ENCODE measurements at places on chromosomes 13 and 19.

GRCh38 chr13:47038188-47038587, 141.3 kb upstream of the HTR2A start:
- H3K27ac ChIP-seq: no peak overlapping the region
- no peaks in the 10 kb centered on the region for H3K27me3 ChIP-seq
- peaks cover 35% of the 10 kb centered on the region for H3K4me1 ChIP-seq
- no peak overlapping the region for H3K4me3 ChIP-seq
- DNase-seq: no peak
- no peaks in the 10 kb centered on the region for H3K36me3 ChIP-seq

DNA sequence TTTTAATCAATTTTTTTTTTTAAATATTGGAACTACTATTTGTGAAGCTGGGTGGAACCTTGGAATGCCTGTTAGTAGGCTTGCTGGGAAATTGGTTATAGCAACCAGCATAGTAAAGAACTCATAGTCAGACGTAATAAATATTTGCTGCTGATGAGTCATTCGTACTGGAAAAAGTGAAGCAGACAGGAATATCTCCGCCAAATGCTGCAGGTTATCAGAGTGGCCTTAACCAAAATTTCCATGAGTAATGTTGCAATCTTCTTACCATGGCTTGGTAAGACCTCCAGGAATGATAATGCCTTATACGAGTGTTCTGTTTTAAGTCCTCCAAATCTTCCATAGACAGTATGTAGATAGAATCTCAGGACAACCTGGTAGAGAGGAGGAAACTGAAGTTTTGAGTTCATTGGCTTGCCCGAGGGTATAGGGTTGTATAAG, 34.2 kb downstream of the MBNL2 start:
- peaks cover 3% of the 10 kb centered on the region for H3K27me3 ChIP-seq
- peak; percentile 95 for DNase-seq
- peaks cover 80% of the 10 kb centered on the region for H3K4me1 ChIP-seq
- H3K4me3 ChIP-seq: peak overlapping the region; percentile 80
- peak overlapping the region; percentile 100 for H3K27ac ChIP-seq
- H3K36me3 ChIP-seq: peaks cover 38% of the 10 kb centered on the region

DNA sequence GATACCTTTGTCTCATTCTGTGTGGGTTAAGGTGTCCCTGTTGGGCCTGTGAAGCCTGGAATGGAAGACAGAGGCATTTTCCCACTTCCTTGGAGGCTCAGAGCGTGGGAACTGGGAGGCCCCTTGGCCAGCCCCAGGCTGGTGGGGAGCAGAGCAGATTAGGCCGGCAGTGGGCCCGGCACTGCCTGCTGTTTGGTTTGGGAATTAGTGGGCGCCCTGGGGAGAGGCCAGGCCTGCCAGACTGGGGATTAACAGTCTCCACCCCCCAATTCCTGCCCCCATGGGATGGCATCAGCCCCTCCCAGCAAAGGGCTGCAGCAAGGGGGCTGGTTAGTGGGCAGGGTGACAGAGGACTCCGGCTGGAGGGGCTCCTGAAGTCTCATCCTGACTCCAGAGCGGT, 3.1 kb upstream of the BEST2 start:
- no peak overlapping the region for H3K27ac ChIP-seq
- H3K4me3 ChIP-seq: no peak overlapping the region
- H3K36me3 ChIP-seq: peaks cover 24% of the 10 kb centered on the region
- H3K27me3 ChIP-seq: peaks cover 11% of the 10 kb centered on the region
- no peaks in the 10 kb centered on the region for H3K4me1 ChIP-seq
- no peak for DNase-seq

GRCh38 chr19:47790398-47790814, 11.9 kb downstream of the SELENOW start:
- DNase-seq: no peak
- H3K27ac ChIP-seq: no peak overlapping the region
- H3K4me1 ChIP-seq: peaks cover 6% of the 10 kb centered on the region
- peaks cover 8% of the 10 kb centered on the region for H3K36me3 ChIP-seq
- H3K4me3 ChIP-seq: no peak overlapping the region

DNA sequence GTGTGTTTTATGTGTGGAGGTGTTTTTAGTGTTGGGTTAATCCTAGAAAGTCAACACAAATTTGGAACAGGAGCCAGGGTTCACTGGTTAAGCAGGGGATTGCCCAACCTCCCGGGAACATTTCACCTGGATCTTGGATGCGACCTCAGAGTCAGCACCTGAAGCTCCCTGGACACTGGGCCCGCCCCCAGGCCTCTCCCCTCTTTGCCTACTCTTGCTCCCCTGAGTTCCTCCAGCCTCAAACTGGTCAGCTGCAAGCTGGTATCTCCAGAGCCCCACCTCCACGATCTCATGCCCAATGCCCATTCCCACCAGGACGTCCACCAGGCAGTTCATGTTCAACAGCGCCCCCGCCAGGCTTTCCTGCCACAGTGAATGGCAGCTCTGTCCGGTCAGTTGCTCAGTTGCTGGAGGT, 9.7 kb downstream of the HSD17B14 start:
- peaks cover 3% of the 10 kb centered on the region for H3K27me3 ChIP-seq
- no peaks in the 10 kb centered on the region for H3K4me1 ChIP-seq
- no peak overlapping the region for H3K27ac ChIP-seq

DNA sequence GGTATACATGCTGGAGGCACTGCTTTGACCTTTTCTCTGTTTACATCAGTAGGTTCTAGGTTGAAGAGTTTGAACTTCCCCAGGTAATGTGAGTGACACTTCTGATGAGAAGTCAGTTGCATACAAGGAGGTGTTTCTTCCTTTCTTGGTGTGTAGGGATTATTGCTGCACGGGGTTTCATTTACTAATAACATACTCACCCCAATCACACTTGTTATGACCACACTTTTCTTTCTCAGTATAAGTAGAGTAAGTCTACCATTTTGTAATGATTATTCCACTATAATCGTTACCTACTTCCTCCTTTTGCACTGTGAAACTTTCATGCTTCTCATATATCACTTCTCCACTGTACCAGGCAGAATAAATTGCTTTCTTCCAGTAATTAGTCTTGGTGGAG, 138.0 kb downstream of the TNFSF13B start:
- H3K4me3 ChIP-seq: no peak overlapping the region
- no peak for DNase-seq
- H3K27ac ChIP-seq: no peak overlapping the region
- no peaks in the 10 kb centered on the region for H3K27me3 ChIP-seq

DNA sequence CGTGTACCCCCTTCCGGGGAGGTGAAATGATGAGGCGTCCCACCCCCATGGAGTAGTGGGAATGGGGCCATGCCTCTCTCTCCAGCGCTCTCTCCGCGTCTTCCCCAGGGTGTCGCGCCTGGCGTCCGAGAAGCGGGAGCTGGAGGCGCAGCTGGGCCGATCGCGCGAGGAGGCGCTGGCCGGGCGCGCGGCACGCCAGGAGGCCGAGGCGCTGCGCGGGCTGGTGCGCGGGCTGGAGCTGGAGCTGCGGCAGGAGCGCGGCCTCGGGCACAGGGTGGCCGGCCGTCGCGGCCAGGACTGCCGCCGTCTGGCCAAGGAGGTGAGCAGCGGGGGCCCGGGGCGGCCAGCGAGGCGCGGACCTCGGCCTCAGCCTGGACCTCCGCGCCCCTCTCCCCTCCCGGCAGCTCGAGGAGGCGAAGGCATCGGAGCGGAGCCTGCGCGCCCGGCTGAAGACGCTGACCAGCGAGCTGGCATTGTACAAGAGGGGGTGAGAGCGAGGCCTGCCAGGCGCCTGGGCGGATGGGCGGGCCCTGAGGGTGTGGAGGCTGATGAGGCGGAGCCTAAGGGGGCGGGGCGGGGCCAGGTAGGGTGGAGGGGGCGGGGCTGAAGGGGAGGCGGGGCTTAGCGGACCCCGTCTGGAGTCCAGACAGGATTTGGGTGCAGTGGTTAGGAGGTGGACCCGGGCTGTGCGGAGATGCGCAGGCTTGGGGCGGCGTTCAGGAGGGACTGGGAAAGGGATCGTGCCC, 7.7 kb downstream of the PGLYRP1 start:
- H3K27me3 ChIP-seq: peaks cover 5% of the 10 kb centered on the region
- H3K27ac ChIP-seq: no peak overlapping the region
- DNase-seq: no peak
- H3K4me1 ChIP-seq: peaks cover 15% of the 10 kb centered on the region

All from HFFc6 (cell line).